HS-5 (cell line): ENCODE measurements at places on chromosomes 11 and 22.

DNA sequence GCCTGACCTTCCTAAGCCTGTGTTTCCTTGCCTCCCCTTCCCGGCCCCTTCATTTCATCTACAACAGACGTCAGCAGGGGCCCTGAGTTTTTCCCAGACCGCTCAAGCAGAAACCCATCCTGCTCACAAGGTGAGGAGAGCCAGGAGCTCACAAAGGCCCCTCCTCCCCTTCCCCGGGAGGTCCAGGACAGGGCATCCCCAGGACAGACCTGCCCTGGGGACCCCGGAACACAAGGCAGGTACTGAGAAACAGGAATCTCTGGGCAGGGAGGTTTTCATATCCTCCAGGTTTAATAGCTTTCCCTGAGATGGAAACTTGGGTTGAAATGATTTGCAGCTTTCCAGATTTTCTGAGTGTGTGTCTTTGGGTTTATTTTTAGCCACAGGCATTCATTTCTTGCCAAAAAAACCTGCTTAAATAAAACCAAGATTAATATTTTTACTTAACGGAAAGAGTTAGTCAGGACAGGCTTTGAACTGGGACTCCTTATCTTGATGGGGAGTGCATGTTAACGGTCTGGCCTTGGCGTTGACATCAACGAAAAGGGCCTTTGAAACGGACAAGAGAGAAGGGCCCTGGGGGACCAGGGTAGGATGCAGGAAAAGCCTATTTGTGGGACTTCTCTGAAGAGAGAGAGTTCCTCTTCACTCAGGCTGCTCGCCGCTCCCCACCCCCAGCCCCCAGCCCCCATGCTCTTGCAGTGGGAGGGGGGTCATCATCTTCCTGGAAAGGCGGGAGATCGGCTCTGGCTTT, 38.5 kb downstream of the TIMP3 start:
- DNase-seq = no peak

- peak; percentile 41 for DNase-seq
Measured at GRCh38 chr11:32643526-32643925, 59.9 kb downstream of the EIF3M start.

GRCh38 chr11:81237139-81237538, 1496.5 kb downstream of the FAM181B start:
- DNase-seq = peak; percentile 30

- DNase-seq = no peak
Measured at GRCh38 chr11:14956111-14956510, 16.0 kb downstream of the CALCA start.

- DNase-seq = no peak
Measured at GRCh38 chr11:34970480-34970879, 54.1 kb downstream of the PDHX start.

DNA sequence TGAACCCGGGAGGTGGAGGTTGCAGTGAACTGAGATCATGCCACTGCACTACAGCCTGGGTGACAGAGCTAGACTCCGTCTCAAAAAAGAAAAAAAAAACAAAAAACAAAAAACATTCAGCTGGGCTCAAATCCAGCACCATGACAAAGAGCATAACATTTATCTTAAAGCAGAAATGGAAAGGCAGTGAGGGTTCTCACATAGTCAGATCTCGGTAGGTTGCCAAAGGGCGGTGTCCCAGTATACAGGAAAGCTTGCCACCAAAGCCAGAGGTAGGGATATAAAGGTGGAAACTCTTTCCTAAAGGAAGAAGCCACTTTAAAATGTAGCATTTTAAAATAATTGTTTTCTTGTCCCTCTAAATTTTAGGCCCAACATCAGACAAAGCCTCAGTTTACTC, 22.4 kb upstream of the CAPRIN1 start:
- DNase-seq = no peak

- peak; percentile 39 for DNase-seq
Measured at GRCh38 chr11:69320756-69321741, 27.1 kb downstream of the MYEOV start.

GRCh38 chr22:32781695-32782094, 19.8 kb upstream of the TIMP3 start:
- DNase-seq = no peak

DNA sequence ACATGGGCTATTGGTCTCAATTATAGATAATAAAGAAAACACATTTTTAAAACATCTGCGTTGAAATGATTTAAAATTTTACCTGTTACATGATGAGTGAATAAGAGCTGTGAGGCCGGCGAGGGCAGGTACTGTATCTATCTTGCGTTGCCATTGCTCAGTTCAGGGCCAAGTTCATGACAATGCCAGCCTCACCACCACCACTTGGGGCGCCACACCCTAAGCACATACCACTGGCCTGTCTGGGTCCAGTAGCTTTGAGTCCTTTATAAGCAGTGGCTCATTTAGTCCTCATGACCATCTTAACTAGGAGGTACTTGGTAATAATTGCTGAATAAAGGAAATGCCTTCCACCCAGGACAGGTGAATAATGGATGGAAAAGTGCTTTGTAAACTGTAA, 14.5 kb upstream of the MB start:
- DNase-seq = no peak

- peak; percentile 23 for DNase-seq
Measured at GRCh38 chr11:87438416-87438815, 400.7 kb downstream of the TMEM135 start.

GRCh38 chr11:107882095-107882820, 23.7 kb upstream of the SLC35F2 start:
- DNase-seq = no peak

DNA sequence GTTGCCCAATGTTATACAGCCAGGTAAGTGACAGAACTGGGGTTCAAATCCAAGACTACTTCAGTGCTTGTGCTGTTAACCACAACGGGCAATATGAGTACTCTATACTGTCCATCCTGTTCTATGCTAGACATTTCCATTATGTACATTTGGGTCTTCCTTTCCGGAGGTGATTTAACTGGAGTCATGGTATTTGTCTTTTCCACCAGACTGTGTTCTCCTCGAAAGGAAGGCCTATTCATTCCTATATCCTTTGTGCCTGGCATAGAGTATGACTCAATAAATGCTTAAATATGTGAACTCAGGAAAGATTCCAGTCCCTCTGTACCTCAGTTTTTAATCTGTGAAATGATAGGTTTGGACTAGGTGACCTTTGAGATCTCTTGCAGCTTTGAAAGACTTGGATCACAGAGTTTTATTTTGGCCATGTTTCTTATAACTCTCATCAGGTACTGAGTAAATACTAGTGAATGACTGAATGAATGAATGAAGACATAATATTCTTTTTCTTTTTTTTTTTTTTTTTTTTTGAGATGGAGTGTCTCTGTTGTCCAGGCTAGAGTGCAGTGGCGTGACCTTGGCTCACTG, 6.6 kb downstream of the RNF121 start:
- no peak for DNase-seq

GRCh38 chr11:68838572-68838964, 3.1 kb downstream of the CPT1A start:
- DNase-seq = no peak

- no peak for DNase-seq
Measured at GRCh38 chr11:43269254-43269918, 42.4 kb upstream of the API5 start.

DNA sequence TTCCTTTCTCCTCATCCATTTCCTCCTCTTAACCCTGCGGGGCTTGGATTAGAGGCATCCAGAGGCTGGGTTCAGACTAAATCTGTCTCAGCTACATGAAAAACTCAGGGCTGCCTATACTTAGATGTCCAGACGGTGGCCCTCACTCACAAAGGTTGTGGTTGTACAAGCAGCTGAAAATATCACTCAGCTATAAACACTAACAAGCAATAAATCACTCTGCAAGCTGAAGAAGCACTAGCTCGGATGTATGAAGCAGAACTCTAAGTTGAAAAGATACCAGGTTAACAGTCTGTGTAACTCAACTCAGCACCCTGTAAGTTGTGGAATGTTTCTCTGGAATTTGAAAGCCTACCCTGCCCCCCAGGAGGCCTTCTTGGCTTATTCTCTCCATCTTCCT, 82.9 kb downstream of the EXT2 start:
- DNase-seq = no peak
